ENCODE measurements at places on chromosomes 4 and X.
A peak's percentile ranks its signal among the peaks of the same experiment; 100 is the strongest.

DNA sequence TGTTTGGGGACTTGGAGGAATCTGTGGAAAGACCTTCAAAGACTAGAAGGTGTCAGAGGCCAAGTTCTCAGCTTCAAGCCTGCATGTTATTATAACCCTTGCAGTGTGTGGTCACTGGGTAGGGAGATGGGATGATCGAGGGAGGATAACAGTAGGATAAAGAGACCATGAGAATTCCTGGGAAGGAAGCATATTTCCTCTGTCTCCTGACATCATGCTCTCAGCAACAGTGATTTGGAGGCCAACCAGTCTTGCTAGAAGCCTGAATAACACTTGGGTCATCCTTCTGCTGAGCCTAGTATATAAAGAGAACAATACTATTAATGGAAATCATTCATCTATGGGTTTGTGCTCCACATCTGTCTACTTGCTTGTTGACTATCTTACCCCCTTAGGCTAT is 40.9 kb upstream of the ANXA3 start:
- no peak for DNase-seq

GRCh38 chr4:20237894-20238537 is 13.7 kb upstream of the SLIT2 start:
- no peak for DNase-seq

GRCh38 chr4:163243297-163243981 is 76.7 kb upstream of the NAF1 start:
- DNase-seq: no peak

GRCh38 chrX:48467281-48467761 is 2.7 kb downstream of the SLC38A5 start:
- DNase-seq: no peak

DNA sequence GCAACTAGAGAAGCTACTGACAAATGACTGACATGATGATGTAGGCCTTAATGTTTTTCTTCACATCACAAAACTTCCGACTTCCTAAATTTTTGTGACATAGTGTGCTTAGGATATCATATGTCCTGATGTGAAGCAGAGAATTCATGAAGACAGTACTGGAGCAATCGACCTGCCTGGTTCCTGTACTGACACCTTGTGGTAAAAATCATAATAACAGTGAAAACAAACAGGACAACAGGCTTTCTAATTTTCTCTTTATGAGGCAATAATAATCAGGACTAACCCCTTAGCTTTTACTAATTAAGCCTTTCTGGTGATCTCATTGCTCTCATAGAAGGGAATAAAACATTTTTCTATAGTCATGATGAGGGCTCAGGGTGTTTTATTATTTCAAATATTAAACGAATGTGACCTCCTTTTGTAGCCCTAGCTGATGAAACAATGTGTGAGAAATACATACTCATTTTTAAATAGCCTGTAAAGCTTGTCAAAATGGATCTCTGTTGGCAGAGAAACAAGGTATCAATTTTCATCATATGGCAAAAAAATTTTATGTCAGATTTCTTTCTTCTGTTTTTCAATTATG is 158.4 kb downstream of the TENT5D start:
- DNase-seq: no peak

DNA sequence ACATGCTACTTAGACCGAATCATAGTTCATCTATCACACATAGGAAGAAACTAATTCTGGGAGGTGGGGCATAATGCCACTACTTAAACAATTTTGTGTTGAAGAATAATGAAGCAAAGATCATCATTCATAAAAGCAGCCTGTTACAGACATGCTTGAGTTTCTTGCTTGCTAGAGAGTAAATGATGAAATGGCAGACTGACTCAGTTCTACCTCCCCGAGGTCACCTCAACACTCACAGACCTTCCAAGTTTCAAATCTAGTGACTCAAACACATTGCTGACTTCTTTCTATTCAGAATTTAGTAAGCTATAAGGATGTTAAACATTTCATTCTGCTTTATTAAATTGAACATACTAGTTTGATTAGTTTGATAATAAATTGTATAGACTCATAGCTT is 636.5 kb upstream of the FRG1 start:
- DNase-seq: no peak

- DNase-seq: no peak
These were observed 44.8 kb downstream of the PNMA5 start for GRCh38 chrX:152949114-152949513.

DNA sequence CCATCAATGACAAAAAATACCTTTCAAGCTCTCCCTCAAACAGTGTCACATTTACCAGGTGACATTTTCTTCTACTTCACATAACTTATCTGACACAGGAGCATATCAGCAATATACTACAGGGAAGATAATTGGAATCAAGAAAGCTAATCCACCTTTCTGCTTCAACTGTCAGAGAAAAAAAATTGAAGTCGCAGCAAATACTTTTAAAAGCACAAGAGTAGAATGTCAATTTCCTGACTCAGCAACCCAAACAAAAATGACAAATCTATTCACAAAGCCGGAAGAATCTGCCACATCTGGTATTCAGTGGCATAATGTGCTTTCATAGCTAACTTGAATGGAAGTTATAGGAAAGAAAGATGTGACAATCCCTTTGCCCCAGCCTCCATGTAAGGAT is 36.7 kb downstream of the AGA start:
- DNase-seq: no peak

GRCh38 chrX:31190221-31190975 is 118.6 kb upstream of the FTHL17 start:
- no peak for DNase-seq

DNA sequence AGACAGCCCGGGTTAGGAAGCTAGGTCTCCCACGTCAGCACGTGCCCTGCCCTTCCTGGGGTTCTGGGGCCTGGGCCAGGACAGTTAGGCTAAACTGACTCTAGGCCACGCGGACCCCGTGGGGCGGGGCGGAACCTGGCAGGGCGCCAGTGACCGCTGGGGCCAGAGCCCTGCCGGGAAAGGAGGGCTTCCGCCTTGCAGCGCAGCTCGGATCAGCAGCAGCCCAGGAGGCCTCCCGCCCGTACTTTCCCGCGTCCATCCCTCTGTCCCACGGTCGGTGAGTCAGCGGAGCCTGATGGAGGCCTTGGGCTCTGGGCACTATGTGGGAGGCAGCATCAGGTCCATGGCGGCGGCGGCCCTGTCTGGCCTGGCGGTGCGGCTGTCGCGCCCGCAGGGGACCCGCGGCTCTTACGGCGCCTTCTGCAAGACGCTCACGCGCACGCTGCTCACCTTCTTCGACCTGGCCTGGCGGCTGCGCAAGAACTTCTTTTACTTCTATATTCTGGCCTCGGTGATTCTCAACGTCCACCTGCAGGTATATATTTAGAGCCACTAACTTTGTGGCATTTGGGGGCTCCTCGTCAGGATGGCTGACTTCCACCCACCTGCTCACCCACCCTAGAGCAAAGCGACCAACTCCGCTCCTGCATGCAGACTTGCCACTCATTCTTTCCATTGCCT is at the start of gene SMIM10:
TSS of gene SMIM10 (plus strand) at position 191 of the 681 bp plus-strand sequence. CDS start at position 296, 105 bp downstream.
- no peak for DNase-seq

GRCh38 chr4:39025552-39026085 is 6.6 kb downstream of the TMEM156 start:
- no peak for DNase-seq

DNA sequence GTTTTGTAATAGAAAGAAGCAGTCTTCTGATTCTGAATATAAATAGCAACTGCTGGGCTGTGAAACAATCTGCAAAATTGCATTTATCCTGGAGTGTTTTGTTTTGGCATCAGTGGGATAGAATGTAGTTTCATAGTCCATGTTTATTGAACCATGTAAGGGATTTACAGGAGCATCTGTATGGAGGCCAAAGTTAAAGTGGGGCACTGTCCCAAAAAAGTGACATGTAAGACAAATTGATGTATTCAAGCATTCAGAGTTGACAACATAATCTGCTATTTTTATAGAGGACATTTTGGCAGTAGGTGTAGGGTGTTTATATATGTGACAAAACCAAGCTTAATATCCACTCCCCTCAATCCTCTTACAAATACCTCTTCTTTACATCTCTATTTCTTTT is 200.5 kb upstream of the ANK2 start:
- DNase-seq: no peak

DNA sequence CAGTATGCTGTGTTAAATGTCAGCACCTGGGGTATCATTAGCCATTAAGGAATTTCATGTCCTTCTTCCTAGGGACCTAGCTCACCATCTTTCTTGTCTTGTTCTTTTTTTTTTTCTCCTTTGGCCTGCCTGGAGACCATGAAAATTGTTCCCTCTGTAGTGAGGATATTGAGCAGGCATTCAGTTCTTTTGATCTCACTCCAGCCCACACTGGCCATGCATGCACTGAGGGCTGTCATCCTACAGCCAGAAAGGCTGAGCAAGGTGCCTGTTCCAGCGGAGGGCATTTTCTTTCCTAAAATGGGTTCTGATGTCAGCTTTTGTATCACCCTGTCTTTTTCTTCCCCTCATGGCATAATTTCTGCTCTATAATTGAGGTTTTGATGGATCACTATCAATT is 275.9 kb upstream of the HAND2 start:
- DNase-seq: no peak

DNA sequence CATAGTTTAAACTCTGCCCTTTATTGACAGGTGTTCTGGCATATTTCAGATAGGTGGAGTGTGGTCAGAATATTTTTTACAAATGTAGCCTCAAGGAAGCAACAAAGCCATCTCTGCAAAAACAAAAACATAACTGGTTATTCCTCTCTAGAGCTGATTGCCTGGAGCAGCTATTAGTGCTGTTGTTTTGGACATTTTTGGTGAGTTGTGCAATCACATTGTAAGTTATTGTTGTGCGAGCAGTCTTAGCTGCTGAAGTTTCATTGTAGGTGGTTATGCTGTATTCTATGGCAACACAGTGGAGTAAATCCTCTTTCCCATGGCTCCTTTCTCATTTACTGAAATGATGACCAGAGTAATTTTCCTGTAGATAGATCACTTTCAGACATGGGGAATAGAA is 1413.0 kb downstream of the PCDH7 start:
- DNase-seq: no peak

DNA sequence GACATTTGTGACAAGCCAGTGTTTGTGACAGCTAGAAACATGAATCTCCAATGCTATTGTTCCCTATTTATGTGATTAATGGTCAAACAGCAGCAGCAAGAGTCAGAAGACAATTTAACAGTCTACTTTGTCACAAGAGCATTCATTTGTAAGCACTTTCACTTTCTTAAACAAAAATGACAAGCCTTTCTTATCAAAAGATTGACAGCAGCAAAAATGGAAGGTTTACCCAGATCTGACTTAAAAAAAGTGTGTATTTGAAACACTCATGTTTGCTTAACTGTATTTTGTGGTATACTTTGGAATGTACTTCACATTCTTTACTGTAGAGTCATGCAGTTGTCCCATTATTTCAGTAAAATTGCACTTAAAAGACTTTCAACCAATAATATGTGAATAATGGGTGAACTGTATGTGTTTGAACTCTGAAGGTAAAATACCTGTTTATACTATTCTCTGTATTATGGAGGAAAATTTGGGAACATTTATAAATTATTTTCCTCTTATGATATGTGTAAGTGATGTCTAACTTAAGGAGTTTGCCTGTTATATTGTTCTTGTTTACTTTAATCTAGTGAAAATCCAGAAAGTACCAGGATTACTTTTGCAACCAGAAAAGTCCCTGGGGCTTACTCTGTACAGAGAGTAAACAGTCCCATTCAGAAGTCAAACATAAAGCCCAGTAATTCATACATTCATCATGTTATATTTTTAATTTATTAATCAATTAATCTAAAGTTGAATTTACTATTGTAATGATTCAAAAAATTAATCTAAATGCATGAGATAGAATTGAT is 314.9 kb upstream of the TRAM1L1 start:
- no peak for DNase-seq

- no peak for DNase-seq
These were observed 6.6 kb upstream of the HNRNPD start for GRCh38 chr4:82380344-82380743.

DNA sequence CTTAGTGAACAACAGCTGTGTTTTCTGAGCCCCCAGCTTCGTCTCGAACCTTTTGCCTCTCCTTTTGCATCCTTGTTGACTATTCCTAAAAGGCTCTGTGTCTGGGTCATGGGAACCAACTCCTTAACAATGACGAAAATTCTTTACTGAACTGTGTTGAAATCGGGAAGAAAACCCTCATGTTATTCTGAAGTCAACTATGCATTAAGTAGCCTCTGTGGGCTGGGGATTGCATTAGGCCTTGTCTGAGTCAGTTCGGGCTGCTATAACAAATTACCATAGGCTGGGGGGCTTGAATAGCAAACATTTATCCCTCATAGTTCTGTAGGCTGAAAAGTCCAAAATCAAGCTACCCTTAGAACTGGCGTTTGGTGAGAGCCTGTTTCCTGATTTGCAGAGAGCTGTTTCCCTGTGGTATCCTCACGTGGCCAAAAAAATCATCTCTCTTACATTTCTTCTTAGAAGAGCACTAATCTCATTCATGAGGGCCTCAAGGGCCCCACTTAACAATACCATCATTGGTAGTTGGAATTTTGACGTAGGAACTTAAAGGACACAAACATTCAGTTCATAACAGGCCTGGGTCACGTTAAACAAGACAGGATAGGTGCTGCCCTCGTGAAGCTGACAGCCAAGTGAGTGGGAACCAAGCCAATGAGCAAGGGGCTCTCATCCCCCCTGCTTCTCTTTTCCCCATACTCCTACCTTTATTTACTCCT is 75.9 kb downstream of the CLNK start:
- no peak for DNase-seq

GRCh38 chrX:81174286-81174685 is 27.4 kb downstream of the HMGN5 start:
- peak; percentile 14 for DNase-seq

GRCh38 chr4:1156069-1156468 is 16.3 kb downstream of the SPON2 start:
- no peak for DNase-seq

GRCh38 chrX:154327038-154327820 is 31.6 kb downstream of the TKTL1 start:
- DNase-seq: no peak

- DNase-seq: no peak
These were observed 37.8 kb downstream of the SNX25 start for GRCh38 chr4:185247151-185247550.

GRCh38 chr4:52862639-52863161 is 583 bp downstream of the RASL11B start:
- DNase-seq: no peak

GRCh38 chrX:108464604-108465003 is 25.0 kb downstream of the COL4A5 start:
- DNase-seq: no peak

GRCh38 chr4:74087481-74087880 is 11.5 kb downstream of the CXCL2 start:
- no peak for DNase-seq

DNA sequence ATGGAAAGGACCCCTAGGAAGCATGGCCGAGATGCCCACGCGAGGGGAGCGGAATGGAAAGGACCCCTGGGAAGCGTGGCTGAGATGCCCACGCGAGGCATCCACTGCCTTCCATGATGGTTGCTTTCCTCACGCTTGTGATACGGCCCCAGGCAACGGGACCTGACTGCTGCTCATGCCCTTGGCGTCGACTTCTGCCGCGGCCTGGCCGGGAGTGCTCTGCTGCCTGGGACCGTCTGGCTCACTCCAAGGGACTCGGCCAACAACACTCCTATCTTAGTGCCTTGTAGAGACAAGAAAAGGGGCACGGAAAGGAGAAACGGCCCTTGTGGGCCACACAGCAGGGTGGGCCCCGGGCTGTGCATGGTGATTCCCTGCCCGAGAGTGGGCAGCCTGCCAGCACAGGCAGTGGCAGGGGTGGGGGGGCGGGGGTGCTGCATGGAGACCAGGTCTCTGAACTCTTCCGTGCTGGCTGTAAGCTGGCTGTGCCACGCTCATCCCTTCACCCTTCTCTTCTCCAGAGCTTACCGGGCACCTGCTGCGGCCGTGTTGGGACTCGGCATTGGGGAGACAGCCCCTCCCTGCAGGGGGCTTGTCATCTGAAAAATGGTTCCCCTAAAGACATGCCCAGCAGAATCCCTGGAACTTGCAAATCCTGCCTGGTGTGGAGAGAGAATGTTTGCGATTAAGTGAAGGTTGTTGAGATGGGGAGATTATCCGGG is 38.6 kb upstream of the HMX1 start:
- DNase-seq: no peak
